Dermis microvascular lymphatic vessel endothelial cell (primary cell): ENCODE measurements at places on chromosomes 1 and 21. TPM values are rescaled to one million over a fixed set of nuclear protein-coding genes. Genes with fewer than 3 reads are reported as not detected.

The PIGP gene
- 2.6 and 3.9 TPM in 2 replicates for total RNA-seq

The MMEL1 gene
- 2.8 and 3.6 TPM in 2 replicates for total RNA-seq

The DNAJC6 gene
- total RNA-seq: 3.6 and 5.8 TPM in 2 replicates

The LINGO4 gene
- not detected in 2 replicates for total RNA-seq

- DNase-seq: no peak
These were observed 2.3 kb upstream of the CLSTN1 start for GRCh38 chr1:9826087-9826486.

- DNase-seq: no peak
These were observed 5.2 kb downstream of the DIO1 start for GRCh38 chr1:53899206-53899628.

- DNase-seq: no peak
These were observed 32.7 kb downstream of the TFAP2E start for GRCh38 chr1:35605867-35606182.

The KPRP gene
- not detected in 2 replicates for total RNA-seq

GRCh38 chr21:39111931-39112550, 71.2 kb downstream of the PSMG1 start:
- DNase-seq: no peak

DNA sequence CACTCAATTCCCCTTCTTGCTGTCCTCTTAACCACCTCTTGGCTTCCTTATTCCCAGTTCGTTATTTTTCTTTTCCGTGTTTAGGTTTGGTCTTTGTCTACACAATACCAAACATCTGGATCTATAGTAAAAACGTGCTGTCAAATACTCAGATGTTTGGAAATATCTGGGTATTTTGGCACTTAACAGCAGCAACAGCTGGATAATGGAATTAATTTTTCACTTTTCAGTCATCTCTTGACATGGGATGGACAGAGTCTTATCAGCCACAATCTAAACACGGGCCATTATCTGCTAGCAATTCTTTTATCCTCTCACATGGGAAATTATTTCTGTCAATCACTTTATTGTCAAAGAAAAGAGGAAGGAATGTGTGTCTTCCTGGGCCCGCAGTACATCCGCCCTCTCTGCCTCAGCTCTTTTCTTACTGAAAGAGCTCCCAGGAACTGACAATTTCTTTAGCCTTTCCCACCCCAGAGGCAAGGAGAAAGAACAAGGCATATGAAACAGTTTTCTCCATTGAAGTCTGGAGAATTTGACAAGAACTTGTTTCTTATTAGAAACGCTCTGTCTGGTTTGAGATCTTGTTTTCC, 13.4 kb downstream of the NHLH2 start:
- DNase-seq: no peak

DNA sequence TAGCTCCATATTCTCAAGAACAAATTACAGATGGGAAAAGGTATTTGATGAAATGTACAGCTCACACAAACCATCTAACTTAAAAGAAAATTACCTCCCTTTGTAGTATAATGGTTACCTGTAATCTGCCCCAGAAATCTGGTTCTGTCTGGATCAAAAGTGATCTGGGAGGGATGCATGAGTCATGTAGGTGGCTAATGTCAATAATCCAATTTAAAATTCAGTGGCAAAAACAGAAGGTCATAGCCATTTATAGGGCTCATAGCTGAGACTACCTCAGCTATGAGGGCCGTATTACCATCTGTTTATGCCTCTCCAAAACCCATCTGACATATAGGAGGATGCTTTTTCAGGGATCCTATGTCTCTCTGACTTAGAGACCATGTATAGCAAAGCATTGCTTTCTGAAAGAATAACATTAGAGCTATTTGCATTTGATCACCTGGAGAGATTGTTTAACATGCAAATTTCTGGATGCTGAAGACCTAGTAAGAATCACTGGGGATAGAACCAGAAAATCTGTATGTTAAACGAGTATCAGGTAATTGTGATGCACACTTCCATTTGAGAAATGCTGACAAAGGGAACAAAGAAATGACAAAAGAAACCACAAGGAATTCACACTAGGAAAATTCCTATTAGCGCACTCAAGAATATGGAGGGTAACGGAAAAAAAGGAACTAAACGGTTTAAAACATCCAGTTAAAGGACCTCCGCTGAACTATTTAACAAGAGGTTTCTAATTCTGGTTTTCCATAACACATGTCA, 17.6 kb downstream of the PAXBP1 start:
- DNase-seq: no peak

- DNase-seq: no peak
These were observed 12.9 kb downstream of the CFAP57 start for GRCh38 chr1:43184995-43185394.

- peak; percentile 96 for DNase-seq
These were observed 207.5 kb downstream of the KCNT2 start for GRCh38 chr1:196400478-196401451.

The TBX19 gene
- total RNA-seq: 0.39 and 0.51 TPM in 2 replicates
